ENCODE measurements at places on chromosomes 6 and 20.

DNA sequence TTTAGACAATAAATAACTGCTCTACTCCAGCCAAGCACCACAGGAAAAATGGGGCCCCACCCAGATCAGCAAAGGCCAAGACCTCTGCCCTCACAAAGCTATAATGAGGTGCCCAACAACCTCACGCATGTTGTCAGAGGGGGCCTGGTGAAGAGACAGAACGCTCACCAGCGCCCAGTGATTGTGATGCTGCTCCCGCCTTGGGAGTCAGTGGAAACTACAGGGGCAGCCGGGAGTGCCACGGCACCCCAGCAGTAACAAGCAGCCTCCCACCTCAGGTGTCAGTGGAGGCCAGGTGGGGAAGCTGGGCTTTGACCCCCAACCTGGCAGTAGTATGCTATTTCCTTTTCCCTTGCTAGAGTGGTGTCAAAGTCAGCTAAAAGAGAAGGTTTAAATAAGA lies 47.4 kb downstream of the TCP11 start:
- no peak for DNase-seq

- no peak for DNase-seq
Observed at GRCh38 chr6:89237158-89237557, 20.0 kb upstream of the GABRR1 start.

- no peak for DNase-seq
Observed at GRCh38 chr20:2135013-2135412, 33.4 kb downstream of the STK35 start.

- no peak for DNase-seq
Observed at GRCh38 chr6:140567466-140567865, 1193.0 kb upstream of the CITED2 start.

DNA sequence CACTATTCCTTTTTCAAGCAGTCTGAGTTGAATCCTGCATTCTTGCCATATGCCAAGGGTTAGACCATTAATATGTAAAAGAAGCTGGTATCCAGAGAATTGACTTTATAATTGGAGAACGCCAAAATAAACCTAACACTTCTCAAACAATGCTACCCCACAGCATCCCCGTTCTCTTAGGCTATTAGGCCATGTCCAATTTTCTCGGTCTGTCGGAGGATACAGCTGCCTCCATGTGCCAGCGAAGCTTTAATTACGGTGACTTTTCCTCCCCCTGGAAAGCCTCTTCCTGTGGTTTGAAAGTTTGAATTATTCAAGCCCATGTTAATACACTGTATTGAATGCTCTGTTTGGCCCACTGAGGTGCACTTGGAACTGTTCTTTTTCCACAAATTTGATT lies 60.5 kb downstream of the HS3ST5 start:
- DNase-seq = no peak

DNA sequence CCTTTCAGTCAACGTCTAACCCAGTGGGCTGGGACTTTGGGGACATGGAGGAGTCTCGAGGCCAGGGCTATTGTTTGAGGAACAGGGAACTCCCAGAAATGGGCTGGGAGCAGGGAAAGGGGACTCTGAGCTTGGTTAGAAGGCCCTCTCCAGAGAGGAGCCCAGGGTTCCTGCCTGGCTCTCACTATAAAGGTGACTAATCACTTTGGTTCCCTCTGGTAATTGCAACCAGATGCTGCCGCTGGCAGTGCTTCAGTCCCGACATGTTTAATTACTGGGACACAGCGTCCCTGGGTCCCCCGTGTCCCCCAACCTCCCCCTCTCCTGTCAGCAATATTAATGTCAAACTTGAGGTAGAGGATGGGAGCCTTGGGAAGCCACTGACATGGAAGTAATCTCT lies 5.0 kb upstream of the GDF5 start:
- no peak for DNase-seq

DNA sequence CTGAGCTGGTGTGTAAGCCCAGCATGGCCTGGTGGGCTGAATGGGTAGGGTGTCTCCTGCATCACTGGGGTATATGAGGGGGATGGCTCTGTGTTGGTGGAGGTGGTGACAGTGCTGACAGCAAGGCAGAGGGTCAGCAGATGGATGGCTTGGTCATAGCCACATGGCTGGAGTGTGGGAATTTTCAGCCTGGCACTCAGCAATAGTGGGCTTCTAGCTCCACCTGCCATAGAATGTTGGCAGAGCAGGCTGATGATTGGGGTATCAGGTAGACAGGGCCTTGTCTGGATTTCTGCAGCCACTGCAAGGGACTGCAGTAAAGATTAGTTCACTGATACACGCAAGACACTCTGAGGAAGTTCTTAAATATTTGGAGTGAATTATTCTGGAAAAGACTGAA lies 137.5 kb upstream of the BACH2 start:
- no peak for DNase-seq

GRCh38 chr6:11276911-11277274 lies 44.4 kb upstream of the NEDD9 start:
- DNase-seq = no peak

DNA sequence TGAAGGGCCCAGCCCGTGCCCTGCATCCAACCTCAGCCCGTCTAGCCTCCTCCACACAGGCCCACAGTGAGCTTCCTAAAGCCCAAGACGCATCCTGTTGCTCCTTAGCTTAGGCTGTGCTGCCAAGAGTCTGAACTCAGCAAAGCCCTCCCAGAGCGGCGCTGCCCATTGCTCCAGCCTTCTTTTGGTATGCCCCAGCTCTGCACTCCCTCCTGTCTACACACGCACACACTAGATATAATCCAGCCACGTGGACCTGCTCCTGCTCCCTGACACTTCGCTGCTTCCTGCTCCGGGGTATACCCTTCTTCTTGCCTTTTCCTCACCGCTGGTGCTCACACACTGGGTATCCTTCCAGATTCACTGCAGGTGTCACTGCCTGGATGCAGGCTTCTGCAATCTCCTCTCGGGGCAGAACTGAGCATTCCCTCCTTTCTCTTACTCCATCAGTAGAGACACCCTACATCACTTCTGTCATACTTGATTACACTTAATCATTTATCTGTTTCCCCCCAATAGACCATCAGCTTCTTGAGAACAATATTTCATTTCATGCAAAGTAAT lies 23.8 kb downstream of the GABRR2 start:
- DNase-seq = no peak

DNA sequence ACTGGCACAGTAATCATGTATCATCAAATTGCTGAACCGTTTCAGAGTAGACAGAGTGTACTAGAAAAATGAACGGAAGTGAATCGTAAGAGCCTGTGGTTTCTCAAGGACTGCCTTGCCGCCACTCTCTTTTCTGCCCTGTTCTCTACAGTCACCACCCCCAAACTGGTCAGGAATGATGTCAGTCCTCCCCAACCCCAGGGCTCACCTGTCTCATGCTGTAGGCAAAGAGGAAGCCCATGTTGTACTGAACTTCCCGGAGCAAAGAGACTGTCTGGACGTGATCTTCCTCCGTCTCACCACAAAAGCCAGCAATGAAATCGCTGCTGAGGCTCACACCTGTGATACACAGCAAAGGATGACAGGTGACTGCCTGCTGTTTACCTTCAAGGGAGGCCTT lies 31.0 kb downstream of the CDK5RAP1 start:
- DNase-seq = peak; percentile 61

DNA sequence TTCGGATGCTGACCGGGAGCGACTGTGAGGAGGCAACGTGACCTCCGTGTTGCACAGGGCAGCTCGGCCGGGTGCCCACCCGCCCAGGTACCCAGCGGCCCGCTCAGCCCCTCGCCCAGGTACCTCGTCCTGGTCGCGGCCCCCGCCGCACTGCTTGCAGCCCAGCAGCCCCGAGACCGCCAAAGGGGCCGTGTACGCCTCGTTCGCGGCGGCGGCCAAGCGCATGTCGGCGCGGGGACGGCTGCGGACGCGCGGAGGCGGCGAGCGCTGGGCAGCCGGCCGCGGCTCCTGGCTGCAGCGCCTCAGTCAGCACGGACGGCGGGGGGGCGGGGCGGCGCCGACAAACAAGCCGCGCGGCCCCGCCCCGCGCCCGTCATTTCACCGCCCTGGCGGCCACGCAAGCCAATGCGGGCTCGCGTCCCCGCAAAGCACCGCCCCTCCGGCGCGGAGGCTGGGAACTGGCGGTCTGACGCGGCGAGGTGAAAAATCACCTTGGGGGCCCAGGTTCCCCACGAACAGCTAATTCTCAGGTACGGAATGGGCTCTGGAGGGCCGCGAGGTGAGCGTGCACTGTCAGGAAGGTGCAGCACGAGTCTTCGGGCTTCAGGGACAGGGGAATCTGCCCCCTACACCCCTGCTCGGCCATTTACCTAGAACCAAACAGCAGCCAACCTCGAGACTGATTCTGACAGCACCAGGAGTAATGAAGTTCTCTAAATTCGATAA lies 85.2 kb downstream of the SESN1 start:
- peak; percentile 91 for DNase-seq

GRCh38 chr20:5882166-5882565 lies 68.2 kb downstream of the TRMT6 start:
- no peak for DNase-seq

DNA sequence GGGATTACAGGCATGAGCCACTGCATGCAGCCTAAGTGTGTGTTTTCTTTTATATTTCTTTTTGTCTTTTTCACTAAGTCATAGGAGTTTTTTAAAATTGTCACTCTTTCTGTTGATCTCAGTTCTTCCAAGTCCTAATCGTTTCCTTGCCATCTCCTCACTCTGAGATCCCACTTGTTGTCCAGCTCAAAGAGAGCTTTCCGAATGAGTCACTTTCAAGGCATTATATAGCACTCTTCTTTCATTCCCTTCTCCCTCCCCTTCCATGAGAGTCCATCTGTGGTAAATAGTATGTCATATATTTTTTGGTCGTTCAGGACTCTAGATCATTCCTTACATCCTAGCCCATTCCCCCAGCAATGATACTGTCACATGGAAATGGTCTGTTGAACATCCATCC lies 4.3 kb downstream of the VAPB start:
- DNase-seq = no peak

DNA sequence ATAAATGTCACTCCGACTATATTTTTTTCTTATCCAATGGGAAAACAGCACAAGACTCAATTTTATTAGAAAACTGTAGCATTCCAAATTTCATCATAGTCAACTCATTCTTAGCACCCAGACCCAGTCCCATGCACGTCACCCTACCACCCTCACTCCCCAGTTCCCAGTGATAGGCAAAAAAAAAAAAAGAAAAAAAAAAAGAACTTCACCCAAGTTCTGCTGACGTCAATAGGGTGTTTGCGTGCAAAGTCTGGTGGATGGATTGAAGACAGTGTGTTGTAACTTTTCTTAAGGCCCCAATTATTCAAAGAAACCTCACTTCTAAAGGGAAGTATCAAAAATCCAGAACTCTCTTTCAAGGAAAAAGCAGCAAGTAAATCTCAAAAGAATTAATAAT lies 213.9 kb upstream of the PRDM1 start:
- no peak for DNase-seq

- DNase-seq = no peak
Observed at GRCh38 chr6:17446713-17447112, 53.3 kb downstream of the CAP2 start.
